ENCODE measurements at places on chromosomes 5 and 9. TPM values are rescaled to one million over a fixed set of nuclear protein-coding genes. Genes with fewer than 3 reads are reported as not detected.
A peak's percentile ranks its signal among the peaks of the same experiment; 100 is the strongest.

Gene IFNA13
- total RNA-seq, result not detected

DNA sequence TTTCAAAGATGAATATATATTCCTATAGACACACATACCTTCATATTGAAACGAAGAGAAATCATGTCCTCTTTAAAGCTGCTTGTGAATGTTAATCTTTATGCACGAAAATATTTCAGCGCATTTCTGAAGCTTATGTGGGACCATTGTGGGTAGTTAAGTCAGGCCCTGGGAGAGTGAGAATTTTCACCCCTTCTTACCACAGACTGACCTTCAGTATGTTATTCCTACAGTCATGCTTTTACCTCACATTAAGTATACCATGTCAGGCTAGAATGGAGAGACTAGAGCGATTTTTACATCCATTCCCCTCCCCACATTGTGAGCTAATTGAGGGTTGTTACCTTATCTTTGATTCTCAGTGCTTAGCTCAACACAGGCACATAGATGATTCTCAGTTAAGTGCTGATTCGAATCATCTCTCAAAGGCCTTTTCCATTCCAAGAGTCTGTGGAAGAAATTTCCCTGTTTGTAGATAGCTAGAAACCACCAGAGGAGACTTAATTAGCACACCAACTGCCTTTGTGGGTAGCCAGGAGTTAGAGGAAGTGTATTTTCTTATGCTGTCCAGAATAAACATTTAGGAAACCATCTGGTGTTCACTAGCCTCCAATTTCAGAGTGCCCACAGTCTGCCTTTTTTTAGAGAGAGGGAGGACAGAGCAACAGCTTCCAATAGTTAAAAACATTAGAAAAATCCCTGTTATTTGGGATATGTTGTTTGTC lies 110.5 kb downstream of the MEGF10 start:
- no peak overlapping the region for H3K4me3 ChIP-seq
- no peaks in the 10 kb centered on the region for H3K4me1 ChIP-seq
- H3K36me3 ChIP-seq, result no peaks in the 10 kb centered on the region
- H3K27me3 ChIP-seq, result no peaks in the 10 kb centered on the region

DNA sequence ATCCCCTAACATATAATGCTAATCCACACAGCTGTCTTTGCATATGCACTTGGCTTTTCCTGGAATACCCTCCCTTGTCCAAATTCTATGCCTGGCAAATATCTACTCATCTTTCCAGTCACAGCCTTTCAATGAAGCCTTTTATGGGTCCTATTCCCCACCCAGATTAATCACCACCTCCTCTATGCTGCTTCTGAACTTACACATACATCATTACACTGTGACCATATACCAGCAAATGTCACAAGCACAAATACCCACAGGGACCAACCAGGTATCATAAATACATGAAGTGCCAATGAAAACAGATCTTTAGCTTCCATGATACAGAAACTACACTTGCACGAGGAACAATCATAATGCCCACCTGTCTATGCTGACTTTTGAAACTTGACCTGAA lies 22.3 kb downstream of the LPAR1 start:
- H3K4me1 ChIP-seq, result peaks cover 41% of the 10 kb centered on the region
- no peak for DNase-seq

Gene CMYA5
- total RNA-seq, result 0.37 TPM

- no peaks in the 10 kb centered on the region for H3K4me1 ChIP-seq
- no peaks in the 10 kb centered on the region for H3K36me3 ChIP-seq
- DNase-seq, result no peak
Observed at GRCh38 chr5:143177263-143177983, 226.1 kb downstream of the NR3C1 start.

Gene GCNT4
- total RNA-seq, result 12.5 TPM

- peak overlapping the region; percentile 98 for H3K27ac ChIP-seq
- H3K36me3 ChIP-seq, result no peaks in the 10 kb centered on the region
- H3K27me3 ChIP-seq, result no peaks in the 10 kb centered on the region
- H3K4me1 ChIP-seq, result peaks cover 84% of the 10 kb centered on the region
- peak; percentile 9 for DNase-seq
Observed at GRCh38 chr9:127975376-127976315, 5.1 kb downstream of the EEIG1 start.

Gene FGF10
- 1.8 TPM for total RNA-seq

Gene PCDHB14
- total RNA-seq, result 2.6 TPM

DNA sequence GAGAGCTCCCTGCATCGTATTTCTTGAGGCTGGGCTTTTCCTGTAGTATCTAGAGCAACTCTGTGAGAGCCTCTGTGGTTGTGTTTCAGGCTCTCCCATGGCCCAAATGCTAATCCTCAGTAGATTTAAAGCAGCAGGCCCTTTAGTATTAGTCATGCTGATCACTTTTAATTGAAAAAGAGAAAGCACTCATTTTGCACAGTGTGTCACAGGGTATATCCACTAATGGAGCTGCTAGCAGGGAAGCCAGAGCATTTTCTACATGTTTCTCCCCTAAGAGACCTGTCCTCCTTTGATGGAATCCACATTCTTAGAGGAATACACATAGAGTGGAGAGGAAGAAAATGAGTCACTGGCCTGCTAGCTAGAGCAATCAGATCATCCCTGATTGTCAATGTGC lies 348.5 kb downstream of the TMEM232 start:
- DNase-seq, result no peak
- H3K4me1 ChIP-seq, result no peaks in the 10 kb centered on the region
- no peak overlapping the region for H3K27ac ChIP-seq
- H3K36me3 ChIP-seq, result no peaks in the 10 kb centered on the region
- H3K4me3 ChIP-seq, result no peak overlapping the region

- H3K4me3 ChIP-seq, result no peak overlapping the region
- H3K4me1 ChIP-seq, result no peaks in the 10 kb centered on the region
- no peaks in the 10 kb centered on the region for H3K36me3 ChIP-seq
- no peak for DNase-seq
Observed at GRCh38 chr5:151700820-151701219, 14.1 kb upstream of the SPARC start.

GRCh38 chr5:42718591-42718990 lies 38.0 kb upstream of the CCDC152 start:
- no peaks in the 10 kb centered on the region for H3K4me1 ChIP-seq
- H3K4me3 ChIP-seq, result no peak overlapping the region
- DNase-seq, result no peak
- H3K27me3 ChIP-seq, result no peaks in the 10 kb centered on the region

Gene PALM2AKAP2
- total RNA-seq, result 0.64 TPM

GRCh38 chr5:36637101-36637500 lies 30.7 kb downstream of the SLC1A3 start:
- DNase-seq, result no peak
- no peak overlapping the region for H3K4me3 ChIP-seq
- no peaks in the 10 kb centered on the region for H3K36me3 ChIP-seq
- no peak overlapping the region for H3K27ac ChIP-seq
- H3K4me1 ChIP-seq, result no peaks in the 10 kb centered on the region

Gene PCDHB6
- not detected for total RNA-seq

- no peak for DNase-seq
- H3K4me1 ChIP-seq, result no peaks in the 10 kb centered on the region
- H3K27ac ChIP-seq, result no peak overlapping the region
- H3K36me3 ChIP-seq, result peaks cover 62% of the 10 kb centered on the region
Observed at GRCh38 chr5:1322036-1322900, 22.6 kb downstream of the CLPTM1L start.
